ENCODE measurements at places on chromosomes 13 and 19. TPM values are rescaled to one million over a fixed set of nuclear protein-coding genes. Genes with fewer than 3 reads are reported as not detected.

DNA sequence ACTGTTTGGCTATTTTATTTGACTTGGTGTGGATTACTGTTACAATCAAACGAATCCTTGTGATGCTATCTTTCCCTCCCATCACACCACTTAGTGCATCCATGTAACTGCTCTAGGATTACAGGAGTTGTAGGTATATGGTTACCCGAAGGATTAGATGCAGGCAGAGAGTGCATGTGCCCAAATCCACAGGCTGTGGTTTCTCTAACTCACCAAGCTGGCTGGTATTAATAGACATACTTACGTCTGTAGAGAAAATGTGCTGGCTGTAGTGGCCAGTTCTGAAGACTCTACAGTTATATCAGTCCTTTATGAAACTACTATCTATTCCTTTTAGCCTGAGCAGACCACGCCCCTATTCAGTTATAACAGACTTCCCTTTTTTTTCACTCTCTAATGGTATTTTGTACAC lies 1.1 kb upstream of the HMGB1 start:
- DNase-seq, result no peak

DNA sequence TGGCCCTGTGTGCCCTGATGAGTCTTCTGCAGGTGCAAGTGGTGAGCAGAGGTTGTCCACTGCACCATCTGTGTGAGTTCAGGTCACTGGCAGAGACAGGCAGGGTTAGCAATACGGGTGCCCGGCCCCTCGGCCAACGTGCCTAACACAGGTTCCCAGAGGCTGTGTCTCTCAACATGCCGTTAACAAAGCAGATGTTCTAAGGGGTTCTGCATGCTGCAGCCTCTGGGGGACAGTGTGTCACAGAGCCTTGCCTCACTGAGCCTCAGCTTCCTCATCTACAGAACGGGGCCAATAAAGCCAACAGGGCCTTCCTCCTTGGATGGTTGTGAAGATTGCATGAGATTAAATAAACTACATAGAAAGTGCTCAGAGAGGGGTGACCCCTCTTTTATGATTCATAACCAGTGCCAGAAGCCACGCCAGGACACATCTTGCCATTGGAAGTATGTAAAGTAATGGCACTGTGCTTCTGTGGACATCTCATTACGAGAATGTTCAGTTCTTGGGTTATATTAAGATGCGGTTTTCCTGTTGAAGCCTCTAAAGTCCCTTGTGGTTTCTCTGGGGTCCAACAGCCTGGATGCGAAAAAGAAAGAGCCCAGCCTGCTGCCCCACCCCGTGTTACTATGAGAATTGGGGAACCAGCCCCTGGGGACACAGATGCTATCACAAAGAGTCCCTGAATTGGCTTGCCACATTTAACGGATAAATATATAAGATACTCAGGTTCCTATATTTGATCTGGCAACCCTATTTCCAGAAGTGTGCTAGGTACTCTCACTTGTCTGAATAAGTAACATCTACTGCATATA lies 11.2 kb upstream of the ARHGEF18 start:
- DNase-seq, result no peak

GRCh38 chr13:48828962-48829411 lies 146.7 kb upstream of the FNDC3A start:
- no peak for DNase-seq

DNA sequence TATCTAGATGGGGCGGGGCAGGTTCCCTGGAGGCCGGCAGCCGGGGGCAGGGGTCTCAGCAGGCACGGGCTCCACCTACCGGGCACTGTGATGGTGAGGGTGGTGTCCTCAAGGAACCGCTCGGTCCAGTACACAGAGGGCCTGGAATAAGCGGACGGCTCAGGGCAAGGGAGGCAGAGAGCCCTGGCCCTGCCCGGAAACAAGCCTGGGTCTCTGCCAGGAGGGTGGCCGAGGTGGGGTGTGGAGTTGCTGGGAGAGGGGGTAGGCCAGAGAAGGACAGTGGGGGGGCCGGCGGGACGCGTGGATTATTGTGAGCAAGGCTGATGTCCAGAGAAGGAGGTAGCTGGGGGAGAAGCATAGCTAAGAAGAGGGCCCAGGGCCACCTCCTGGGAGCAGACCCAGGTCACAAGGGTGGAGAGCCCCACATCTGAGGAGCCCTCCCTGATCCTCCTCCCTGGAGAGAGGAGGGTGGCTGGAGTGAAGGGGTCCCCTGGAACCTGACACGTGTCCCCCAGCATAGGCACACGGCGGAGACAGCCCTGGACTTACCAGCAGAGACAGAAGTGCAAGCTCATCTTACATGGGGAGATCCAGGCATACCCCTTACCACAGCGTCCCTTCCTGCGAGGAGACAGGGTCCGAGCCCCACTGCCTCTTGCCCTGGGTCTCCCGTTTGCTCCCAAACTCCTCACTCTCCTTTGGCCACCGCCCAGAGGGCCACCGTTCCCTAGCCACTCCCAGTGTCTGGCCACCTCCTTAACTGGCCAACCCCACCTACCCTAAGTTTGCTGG lies 29.0 kb upstream of the MIER2 start:
- peak; percentile 83 for DNase-seq

GRCh38 chr19:46289724-46290619 lies 6.9 kb upstream of the HIF3A start:
- DNase-seq, result no peak

DNA sequence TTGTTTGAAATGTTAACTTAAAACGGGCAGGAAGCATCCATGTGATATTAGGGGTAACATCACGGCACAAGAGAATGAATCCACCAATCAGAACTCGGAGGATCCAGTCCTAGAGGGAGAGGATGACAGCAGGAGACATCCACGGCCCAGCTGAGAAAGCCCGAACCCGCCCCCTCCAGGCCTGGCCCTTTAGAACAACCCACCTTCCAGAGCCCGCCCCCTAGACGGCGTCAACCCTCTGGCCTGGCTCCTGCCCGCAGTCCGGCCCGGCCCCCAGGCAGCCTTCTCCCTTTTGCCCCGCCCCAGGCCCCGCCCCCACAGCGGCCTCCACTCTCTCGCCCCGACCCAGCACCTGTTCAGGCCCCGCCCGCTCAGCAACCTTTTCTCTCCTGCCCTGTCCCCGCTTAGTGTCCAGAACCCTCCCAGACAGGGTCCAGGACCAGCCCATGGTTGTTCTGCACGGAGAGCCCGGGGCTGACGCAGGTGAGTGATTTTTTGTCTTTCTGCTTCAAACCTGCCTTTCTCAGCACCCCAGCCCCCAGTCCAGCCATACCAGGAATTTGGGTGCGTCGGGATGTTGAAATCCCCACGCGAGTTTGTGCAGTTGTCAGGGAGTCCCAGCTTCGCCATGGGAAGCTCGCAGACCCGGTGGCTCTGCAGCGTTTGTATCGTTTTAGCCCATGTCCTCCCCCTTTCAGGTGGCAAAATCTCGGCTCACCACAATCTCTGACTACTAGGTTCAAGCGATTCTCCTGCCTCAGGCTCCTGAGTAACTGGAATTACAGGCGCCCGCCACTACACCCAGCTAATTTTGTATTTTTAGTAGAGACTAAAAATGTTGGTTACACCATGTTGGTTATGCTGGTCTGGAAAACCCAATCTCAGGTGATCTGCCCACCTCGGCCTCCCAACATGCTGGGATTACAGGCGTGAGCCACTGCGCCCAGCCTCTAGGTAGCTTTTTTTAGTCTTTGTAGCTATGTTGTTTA lies 16.1 kb downstream of the ZNF816 start:
- DNase-seq, result no peak

The SRRM5 gene
- 0.27 TPM for total RNA-seq

DNA sequence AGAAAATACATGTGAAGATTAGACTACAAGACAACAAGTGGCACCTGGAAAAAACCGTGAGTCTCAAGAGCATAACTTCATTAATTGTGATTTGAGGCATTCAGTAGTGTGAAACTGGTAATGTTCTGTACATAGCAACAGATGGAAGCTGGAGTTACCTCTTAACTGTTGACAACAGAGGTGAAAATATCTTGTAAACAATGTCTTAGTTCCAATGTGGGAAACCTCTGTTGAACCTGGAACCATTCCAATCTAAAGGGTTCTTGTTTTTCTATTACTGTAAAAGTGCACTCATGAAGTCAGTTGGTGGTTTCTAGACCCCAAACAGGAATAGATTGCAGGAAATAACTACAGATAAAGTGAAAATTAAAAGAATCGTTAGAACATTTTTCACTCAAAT lies 728.4 kb downstream of the SLITRK1 start:
- DNase-seq, result no peak

DNA sequence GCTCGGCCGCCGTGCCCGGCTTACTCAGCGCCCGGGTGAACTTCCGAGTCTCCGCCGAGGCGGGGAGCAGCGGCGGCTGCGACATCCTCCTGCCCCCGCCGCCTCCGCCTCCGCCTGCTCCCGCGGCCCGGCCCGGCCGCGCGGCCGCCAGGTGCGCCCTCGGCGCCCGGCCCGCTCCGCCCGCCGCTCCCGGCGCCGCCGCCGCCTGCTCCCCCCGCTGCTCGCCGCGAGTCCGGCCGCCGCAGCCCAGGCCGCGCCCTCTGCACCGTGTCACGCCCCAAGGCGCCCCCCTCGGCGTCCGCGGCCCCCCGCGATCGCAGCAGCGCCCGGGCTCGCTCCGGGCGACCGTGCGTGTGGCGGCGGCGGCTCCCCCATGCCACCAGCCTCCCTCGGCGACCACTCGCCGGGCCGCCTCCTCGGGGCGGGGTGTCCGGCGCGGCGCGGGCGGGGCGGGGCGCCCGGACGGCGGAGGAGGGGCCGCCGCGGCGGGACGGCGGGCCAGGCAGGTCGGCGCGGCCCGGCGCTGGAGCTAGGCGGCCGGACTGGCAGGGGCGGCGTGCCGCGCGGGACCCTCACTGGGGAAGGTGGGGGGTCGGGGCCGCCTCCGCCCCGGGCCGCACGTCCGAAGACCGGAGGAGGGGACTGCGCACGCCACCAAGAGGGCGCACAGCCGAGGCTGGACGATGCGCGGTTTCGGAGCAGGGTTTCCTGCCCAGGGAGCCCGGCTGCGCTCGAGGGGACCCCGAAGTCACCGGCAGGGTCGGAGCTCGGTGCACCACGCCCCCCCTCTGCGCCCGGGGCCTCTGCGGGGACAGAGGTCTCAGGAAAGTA lies 108.6 kb upstream of the DOCK9 start:
- DNase-seq, result no peak

GRCh38 chr19:5194641-5195040 lies 146.0 kb downstream of the PTPRS start:
- no peak for DNase-seq

- no peak for DNase-seq
Observed at GRCh38 chr13:33806470-33807248, 11.3 kb upstream of the RFC3 start.

DNA sequence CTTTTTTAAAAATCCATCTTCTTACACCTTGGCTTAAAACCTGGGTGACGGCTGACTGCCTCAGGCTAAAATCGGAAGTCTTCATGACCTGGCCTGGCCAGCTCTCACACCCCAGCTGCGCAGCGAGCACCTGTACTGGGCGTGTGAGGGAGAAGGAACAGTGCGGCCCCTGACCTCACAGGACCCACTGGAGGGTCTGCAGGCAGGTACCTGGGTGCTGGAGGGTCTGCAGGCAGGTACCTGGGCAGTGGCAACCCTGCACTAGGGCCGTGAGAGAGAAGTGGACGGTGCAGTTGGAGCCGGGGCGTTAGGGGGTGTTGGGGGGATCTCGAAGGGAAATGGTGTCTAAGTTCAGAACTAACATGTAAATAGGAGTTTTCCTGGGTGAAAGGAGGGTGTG lies 144.3 kb downstream of the STK24 start:
- no peak for DNase-seq

The LRCH1 gene
- 14.4 TPM for total RNA-seq

- no peak for DNase-seq
Observed at GRCh38 chr19:13398780-13399726, 107.2 kb downstream of the CACNA1A start.

DNA sequence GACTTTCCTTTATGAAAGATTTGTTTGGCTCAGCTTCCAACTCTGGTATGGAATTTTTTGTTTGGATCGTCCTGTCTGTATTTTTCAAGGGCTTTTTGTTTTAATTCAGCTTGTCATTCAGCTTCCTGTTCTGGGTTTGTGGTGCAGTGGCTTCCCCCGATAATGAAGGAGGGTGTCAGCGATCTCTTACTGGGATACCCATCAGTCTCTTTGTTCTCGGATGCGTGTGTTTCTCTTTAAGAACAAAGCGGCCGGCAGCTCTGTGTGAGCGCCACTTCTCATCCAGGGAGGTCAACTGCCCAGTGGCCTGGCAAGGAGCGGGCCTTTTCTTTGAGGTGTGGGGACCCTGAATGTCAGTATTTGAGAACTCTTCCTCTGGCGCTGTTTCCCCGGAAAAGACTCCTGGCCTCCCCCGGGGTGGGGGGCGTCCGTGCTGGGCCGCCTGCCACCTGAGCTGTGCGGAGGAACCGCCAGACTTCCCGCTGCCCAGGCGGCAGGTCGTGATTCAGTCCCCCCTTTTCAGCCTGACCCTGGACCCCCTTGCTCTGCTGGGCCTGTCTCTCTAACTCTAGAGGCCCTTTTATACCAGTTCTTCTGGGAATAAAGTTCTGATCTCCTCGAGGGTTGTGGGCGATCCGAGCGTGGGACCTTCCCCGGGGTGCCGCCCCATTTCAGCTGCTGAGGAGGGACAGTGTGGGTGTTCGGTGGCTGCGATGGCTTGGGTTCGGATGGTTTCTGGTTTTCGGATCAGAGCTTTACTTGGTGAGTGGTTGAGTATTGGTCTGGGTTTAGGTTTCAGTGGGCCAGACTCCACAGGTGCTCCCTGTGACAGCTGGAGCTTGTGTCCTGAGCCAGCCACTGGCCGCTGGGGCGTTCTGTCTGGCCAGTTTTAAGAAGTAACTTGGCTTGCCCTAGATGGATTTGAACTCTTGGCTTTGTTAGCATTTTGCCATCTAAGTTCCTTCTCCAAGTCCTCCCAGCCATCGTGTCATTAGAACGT lies 3.4 kb downstream of the SF3A2 start:
- DNase-seq, result no peak

GRCh38 chr19:55165952-55166529 lies 372 bp downstream of the DNAAF3 start:
- DNase-seq, result no peak

DNA sequence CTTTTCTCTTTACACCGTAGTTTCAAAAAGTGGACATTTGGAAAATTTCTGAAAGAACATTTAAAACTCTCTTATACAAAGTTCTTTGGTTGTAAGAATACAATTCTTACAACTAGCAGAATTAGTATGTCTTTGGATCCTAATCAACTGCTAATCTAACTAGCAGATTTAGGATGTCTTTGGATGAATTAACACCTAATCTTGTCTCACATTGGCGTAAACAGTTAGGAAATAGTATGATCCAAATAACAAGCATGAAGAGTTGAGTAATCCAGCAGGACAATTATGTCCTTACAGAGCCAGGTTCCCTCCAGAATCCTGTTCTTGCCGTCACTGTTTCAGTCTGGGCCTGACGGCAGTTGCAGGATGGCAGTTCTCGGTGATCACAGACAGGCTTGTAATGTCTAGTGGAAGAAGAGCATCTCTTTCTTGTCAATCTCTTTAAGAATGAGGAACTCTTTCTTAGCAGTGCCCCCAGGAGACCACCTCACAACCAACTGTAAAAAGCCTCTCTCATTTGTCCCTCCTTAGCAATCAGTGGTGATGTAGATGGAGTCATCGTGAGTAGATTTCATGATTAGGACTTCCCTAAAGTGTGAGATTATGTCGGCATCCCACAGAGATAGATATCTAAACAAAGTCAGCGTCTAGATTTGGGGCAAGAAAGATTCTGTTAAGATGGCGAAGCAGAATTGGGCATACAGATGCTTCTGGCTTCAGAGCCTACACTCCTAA lies 5.7 kb upstream of the TNFSF13B start:
- no peak for DNase-seq

- no peak for DNase-seq
Observed at GRCh38 chr13:74289861-74290773, 155.9 kb upstream of the KLF12 start.

All from chondrocyte (in vitro differentiated cells).